Activated CD4-positive, alpha-beta T cell treated with anti-CD3 and anti-CD28 coated beads, Interleukin-2, amount 10 ng/mL, durations not matched to agents 24 days and 14 days (primary cell): ENCODE measurements at places on chromosomes 12 and 14. TPM values are rescaled to one million over a fixed set of nuclear protein-coding genes. Genes with fewer than 3 reads are reported as not detected.
A peak's percentile ranks its signal among the peaks of the same experiment; 100 is the strongest.

DNA sequence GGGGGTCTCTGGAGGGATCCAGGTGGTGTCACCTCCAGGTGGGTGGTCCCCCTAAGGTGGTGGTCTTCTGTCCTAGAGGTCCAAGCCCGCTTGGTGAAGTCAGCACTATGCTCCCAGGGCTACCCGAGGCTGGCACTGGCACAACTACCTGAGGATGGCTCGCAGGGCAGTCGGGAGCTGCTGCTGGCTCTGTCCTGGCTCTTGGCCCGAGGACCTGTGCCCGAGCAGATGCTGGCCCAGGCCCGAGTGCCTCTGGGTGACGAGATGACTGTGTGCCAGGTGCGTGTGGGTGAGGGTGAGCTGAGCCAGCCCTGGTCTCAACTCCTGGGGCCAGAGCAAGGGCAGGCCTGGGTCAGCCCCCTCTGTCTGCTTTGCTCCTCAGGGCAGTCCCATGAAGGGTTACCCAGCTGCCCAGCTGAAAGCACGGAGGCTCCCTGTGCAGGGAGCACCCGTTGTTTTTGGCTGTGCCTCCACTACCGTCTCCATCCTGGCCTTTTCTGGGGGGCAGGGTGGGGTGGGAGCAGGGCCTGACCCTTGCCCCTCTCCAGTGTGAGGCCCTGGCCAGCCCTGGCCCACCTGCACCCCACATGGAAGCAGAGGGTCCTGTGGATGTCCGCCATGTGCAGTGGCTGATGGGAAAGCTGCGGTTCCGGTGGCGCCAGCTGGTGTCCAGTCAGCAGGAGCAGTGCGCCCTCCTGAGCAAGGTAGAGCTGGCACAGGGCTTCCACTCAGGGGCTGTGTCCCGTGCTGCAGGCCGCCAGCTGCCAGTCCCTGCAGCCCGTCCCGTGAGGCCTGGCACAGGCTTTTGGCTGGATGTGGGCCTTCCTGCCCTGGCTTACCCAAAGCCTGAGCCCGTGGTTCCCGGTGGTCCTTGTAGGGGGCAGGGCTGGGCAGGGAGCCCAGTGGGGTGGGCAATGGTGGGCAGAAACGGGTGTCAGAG lies 1.3 kb downstream of the TEDC1 start:
- H3K4me3 ChIP-seq, result peak overlapping the region; percentile 85
- no peaks in the 10 kb centered on the region for H3K27me3 ChIP-seq
- peak overlapping the region; percentile 95 for H3K27ac ChIP-seq
- peaks cover 16% of the 10 kb centered on the region for H3K4me1 ChIP-seq

DNA sequence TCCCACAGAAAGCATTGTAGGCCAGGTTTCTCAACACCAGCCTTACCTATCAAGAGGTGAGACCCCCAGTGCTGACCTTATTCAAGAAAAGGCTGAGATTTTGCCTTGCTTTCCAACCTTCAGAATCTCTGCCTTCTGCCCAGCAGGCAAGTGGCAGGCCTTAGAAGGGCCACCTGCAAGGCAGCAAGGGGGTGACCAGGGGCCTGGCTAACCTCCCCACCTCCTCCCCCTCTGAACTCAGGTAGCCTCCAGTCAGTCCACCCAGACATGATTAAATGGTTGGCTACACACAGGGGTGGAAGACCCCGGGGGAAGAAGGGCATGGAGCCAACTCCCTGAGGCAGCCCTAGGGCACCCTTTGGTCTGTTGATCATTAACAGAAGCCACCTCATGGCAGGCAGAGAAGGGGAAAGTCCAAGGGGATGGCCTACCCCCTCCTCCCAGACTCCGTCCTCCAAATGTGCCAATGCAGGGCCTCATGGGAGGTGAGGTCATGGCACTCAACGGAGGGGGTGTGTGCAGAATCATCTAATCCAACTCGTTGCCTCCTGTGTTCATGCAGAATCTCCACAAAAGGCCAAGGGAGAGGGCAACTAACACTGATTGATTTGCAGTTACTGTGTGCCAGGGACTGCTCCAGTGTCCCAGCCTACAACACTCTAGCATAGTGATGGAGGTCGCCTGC lies 8.5 kb downstream of the ZFP36L1 start:
- H3K4me3 ChIP-seq, result no peak overlapping the region
- peak overlapping the region; percentile 88 for H3K27ac ChIP-seq
- DNase-seq, result peak; percentile 62
- peaks cover 34% of the 10 kb centered on the region for H3K36me3 ChIP-seq
- peaks cover 84% of the 10 kb centered on the region for H3K4me1 ChIP-seq

The SLC8A3 gene
- total RNA-seq, result 0.36 and 0.79 TPM in 2 replicates

DNA sequence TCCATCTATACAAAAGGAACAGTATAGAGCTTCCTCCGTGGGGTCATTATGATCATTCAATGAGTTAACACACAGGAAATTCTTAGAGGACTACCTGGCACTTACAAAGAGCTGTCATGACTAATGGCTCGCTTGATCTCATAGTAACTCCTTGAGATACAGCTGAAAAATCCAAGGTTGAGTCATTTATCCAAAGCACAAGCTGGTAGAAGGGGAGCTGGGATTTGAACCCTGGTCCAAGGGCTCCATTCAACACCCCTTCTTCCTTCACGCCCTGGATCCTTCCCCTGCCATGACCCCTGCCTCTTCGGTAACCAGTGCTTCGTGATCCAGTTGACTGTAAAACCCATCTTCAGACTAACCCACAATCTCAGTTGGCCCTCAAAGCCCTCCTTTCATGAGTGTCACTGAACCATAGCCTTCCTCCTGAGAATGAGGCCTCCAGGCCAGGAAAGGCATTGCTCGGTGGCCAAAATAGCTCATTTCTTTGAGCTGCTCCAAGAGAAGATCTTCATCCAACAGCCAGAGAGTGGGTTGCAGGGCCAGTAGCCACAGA lies 7.8 kb downstream of the ZFP36L1 start:
- no peak for DNase-seq
- no peaks in the 10 kb centered on the region for H3K27me3 ChIP-seq
- H3K4me3 ChIP-seq, result no peak overlapping the region
- peak overlapping the region; percentile 88 for H3K27ac ChIP-seq

- peak overlapping the region; percentile 41 for H3K27ac ChIP-seq
- DNase-seq, result peak; percentile 94
- no peak overlapping the region for H3K4me3 ChIP-seq
- no peaks in the 10 kb centered on the region for H3K36me3 ChIP-seq
These were observed 44.2 kb downstream of the KCTD10 start for GRCh38 chr12:109432842-109433304.
